CD4-positive, CD25-positive, alpha-beta regulatory T cell (primary cell): ENCODE measurements at places on chromosomes 4 and X.
A peak's percentile ranks its signal among the peaks of the same experiment; 100 is the strongest.

- DNase-seq = no peak
Measured at GRCh38 chr4:53788011-53788410, 196.7 kb upstream of the LNX1 start.

DNA sequence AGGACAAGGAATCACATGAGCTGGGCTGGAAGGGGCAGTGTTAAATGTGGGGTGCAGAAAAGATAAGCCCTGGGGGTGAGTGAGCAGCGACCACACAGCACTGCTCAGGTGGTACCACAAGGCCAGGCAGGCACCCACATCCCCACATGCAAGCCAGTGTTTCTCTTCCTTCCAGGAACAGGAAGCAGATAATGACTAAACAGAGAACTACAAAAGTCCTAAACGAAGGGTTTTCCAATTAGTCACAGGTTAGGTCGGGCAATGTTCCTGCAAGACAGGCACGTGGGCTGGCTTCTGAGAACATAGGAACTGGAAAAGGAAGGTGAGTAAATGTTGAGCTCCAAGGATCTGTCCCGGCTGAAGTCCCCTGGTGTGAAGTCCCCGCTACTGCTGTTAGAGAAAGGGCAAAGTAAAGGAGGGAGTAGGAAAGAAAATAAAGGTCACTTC lies 19.5 kb downstream of the RELL1 start:
- DNase-seq = no peak

- DNase-seq = no peak
Measured at GRCh38 chr4:124640022-124640730, 72.4 kb downstream of the ANKRD50 start.

- no peak for DNase-seq
Measured at GRCh38 chr4:87117732-87118075, 102.7 kb downstream of the KLHL8 start.

DNA sequence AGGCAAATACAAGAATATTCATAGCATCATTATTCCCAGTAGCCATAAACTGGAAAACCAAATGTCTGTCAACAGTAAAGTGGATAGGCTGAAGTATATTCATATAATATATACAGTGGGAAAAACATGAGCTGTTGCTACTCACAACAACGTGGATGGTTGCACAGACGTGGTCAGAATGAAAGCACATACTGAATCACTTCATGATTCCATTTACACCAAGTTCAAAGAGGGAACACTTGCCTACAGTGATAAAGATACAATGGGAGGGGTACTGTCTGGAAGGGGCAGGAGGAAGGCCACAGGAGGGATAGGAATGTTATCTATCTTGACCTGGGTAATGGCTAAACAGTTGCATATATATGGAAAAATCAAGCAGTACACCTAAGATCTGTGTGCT lies 25.3 kb downstream of the APBB2 start:
- DNase-seq = no peak

GRCh38 chr4:144948421-144948820 lies 149.6 kb downstream of the ANAPC10 start:
- DNase-seq = no peak

DNA sequence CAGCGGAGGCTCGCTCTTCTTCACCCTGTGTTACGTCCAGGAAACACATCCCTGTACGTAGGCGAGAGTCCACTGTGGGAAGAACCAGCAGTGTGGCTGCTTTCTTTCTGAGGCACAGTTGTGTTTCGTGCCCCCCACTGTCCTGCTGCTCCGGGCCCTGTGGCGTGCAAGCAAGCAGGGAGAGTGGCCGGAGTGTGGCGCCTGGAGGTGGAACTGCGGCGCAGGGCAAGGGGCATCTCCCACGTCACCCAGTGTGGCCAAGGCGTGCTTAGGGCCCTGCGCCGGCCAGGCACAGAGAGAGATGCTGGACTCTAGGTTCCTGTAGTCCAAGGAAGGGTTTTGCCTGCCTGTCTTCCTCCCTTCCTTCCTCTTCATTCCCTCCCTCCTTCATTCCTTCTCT lies 13.3 kb upstream of the PSAPL1 start:
- no peak for DNase-seq

- peak; percentile 66 for DNase-seq
Measured at GRCh38 chr4:147518846-147519767, 38.2 kb downstream of the EDNRA start.
